ENCODE measurements at places on chromosomes 6 and 20. TPM values are rescaled to one million over a fixed set of nuclear protein-coding genes. Genes with fewer than 3 reads are reported as not detected.

The DSE gene
- total RNA-seq = 48.1 TPM

The TAF11 gene
- 52.8 TPM for total RNA-seq

The MED23 gene
- total RNA-seq = 26.1 TPM

The PTPRK gene
- 36.9 TPM for total RNA-seq

The OPN5 gene
- not detected for total RNA-seq

GRCh38 chr6:157072128-157072527 lies 251.2 kb downstream of the TMEM242 start:
- no peak for DNase-seq

DNA sequence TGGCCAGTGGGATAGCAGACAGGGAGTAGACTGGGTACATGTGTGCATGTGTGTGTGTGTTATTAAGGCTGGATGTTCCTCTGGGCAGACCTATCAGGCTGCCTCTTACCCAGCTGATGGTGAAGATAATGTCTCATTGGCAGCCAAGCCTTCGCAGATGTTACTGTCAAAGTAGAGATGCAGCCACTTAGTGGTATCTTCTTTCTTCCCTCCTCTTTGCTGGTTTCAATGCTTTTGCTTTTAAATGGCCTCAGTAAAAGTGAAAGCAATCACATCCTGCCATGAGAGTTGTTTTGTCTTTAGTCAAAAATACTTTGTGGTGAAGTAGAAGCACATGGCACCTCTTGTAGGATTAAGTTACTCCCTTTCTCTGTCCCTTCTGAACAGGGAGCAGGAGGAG lies 57.5 kb downstream of the SNRNP48 start:
- DNase-seq = no peak

GRCh38 chr6:147615659-147616456 lies 107.4 kb downstream of the SAMD5 start:
- no peak for DNase-seq

GRCh38 chr6:130908188-130908587 lies 81.0 kb downstream of the SMLR1 start:
- DNase-seq = no peak

DNA sequence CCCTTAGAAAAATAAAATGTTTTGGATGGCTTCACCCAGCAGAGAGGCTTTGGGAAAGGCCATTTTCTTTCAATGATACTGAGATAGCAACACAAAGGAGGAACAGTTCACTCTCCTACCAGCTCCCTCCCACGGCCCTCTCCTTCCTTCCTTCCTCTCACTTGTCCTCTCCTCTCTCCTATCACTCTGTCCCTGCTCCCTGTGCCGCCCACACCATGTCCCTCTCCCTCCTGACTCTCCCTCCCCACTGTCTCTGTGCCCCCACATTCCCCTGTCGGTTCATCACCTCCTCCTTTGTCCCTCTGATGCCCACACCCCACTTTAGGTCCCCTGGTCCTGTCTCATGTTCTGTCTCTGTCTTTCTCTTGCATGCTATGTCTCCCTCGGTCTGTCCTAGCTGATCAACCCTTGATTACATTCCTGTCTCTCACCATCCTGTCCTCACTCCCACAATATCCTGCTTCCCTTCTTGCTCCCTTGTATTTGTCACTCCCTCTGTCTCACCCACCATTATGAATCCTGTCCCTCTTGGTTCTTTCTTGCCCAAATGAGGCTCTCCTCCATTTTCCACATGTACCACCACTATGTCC lies 30.1 kb downstream of the ELMO2 start:
- no peak for DNase-seq

GRCh38 chr20:18596270-18596669 lies 8.4 kb downstream of the DTD1 start:
- DNase-seq = no peak

DNA sequence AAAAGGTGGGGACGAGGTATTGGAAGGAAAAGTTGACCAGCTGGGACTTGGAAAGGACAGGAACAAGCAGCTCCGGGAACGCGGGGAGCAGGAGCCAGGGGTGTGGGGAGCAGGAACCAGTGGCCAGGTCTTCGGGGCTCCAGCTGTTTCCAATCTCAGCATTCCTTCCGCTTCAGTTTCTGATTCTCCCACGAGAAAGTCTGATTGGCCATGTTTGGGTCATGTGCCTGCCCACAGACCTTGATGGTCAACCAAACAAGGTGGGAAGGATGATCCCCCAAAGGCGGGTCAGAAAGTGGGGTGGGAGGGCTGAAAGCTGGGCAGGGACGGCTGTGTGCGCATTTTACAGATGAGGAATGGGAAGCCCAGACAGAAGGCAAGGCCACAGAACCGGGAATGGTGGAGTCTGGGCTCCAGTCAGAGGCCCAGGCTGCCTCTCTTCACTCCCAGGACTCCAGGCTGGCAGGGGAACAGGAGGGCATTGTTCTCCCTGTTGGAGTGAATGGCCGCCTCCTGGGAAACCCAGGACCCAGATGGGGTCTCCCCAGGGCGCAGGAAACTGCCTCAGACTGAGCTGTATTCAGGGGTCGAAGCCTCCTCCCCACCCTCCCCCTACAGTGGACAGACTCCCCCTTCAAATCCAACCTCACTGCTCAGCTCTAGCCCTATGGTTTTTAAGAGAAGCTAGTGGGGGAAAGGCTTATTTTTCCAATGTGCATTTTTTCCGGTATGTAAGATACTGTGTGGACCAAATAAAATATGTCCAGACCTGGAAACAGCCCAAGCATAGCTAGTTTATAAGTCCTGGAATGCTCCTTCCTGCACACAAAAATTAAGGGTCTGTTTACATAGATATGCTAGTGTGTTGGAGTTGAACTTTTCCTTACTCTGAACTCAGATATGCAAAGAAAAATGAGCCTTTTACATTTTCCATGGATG lies 12.2 kb upstream of the PTGIS start:
- DNase-seq = no peak

GRCh38 chr6:17211101-17211500 lies 70.1 kb upstream of the RBM24 start:
- no peak for DNase-seq

DNA sequence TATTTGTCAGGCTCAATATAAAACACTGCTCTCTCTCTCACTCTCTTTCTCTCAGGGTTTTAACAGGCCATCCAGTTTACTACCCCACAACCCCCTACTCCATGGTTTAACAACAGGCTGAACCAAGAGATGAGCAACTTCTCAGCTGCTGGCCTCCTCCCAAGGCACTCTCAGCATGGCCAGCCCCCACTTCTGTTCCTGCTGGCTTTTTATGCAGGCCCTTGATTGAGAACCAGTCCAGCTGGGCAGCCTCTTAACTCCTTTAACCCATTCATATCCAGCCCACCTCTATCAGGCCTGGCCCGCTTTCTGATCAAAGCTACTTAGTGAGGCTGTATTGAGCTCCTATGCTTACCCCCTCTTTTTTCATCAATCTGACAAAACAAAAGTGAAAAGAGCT lies 346.8 kb upstream of the POU3F2 start:
- DNase-seq = peak; percentile 13

DNA sequence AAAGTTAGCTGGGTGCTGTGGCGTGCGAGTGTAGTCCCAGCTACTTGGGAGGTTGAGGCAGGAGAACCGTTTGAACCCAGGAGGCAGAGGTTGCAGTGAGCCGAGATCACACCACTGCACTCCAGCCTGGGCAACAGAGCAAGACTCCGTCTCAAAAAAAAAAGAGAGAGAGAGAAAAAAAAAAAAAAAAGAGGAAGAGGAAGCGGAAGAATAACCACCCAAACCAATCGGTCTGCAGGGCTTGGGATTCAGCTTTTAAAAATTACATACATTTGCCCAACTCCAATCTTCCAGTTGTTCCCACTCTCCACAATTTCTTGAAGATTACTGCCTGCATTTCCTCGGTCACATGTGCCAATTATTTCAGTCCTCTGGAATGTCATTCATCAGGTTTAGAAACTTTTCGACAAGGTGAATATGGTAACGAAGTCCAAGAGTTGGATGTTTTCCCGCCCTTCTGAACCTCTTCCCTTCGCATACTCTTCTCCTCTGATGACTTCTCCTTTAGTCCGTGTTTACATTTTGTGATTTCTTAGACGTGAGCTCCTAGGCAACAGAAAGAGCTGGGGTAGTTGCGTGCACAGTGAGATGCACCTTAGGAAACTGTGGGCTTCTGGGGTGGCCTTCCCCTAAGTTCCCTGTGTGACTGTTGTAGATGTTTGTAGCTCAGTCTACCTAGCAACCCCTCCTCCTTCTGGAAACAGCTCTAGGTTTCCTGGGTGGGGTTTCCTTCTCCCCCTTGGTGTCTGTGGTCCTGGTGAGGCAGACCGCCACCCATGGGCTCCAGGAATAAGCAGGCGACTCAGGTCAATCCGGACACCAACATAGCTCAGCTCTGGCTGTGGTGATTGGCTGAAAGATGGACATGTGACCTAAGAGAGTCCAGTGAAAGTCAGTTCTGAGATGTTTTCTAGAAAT lies 63.0 kb upstream of the NCOA3 start:
- peak; percentile 47 for DNase-seq

GRCh38 chr20:48298851-48299484 lies 513.7 kb upstream of the SULF2 start:
- no peak for DNase-seq

DNA sequence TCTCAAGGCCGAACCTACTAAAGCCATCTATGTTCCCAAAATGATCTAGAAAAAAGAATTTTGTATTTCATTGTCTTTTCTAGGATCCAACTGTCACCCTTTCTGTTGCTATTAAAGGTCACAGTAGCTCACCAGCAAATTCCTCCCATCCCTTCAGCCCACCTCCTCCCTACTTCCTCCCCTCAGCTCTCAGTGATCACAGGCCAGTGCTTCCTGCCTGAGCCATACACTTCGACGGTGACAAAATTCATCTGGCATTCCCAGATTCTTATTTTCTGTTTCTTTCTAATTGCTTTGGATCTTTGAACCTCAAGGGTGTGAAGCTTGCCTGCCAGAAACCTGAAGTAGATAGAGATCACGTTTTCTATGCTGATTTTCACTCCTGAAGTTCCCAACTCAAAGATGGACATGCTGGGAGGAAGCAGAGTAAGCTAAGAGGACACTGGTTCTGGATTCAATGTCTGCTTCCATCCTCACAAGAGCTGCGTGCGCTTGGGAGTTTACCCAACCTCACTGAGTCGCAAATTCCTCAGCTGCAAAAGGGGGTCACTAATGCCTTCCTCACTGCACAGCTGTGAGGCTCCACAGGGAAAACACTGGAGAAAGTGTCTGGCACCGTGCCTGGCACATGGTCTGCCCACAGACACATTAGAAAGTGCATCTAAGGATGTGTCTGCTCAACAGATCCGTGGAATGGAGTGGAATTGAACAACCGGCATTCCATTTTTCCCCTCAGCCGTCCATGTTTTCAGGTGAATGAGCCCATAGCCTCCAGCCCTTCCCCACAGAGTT lies 34.5 kb downstream of the MDGA1 start:
- no peak for DNase-seq

DNA sequence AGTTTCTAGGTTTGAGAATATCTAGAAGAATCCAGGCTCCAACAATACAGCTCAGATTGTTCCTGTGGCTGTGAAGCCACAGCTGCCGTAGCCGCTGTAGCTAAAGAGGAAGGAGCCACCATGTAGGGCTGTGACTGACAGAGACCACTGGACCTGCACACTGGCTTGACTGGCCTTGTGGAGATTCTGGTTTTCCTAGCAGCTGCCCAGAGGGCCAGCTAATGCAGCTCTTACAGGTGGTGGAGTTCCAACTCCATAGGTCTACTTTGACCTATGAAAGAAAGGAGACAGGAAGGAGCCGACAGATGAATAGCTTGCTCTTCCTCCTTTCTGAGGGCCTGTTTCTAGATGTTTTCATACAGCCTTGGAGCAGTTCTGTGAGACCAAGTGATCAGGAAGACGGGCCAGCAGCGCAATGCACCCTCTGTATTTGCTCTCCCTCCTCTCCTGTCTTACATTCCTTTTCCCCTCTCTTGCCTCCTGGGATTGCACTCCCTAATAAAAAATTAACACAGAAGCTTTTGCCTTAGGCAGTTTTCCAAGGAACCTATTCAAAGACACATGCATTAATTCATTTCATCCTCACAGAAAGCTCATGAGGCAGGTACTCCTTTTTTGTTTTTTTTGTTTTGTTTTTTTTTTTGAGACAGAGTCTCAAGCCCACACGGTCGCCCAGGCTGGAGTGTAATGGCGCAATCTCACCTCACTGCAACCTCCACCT lies 51.8 kb upstream of the MYB start:
- DNase-seq = no peak

All from H7 (cell line).